ENCODE measurements at places on chromosomes 12 and 14.

- DNase-seq, result no peak
These were observed 64.7 kb upstream of the ZFP36L1 start for GRCh38 chr14:68857516-68858070.

DNA sequence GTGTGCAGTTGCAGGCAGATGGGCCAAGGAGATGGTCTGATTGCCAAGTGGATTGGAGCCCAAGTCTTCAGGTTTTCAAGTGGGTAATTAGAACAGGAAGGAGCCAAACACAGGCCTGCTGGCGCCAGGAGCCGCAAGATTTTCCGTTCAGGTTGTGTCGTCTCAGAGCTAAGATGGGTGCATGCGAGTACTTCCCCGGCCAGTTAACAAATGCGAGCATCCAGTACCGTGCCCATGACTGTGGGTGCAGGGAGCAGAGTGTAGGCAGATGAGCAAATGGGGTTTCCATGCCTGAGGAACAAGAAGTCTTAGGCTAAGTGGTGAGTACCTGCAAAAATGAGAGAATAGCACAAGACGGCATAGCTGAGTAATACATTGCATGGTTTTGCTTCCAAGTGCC, 90.5 kb downstream of the CHST11 start:
- no peak for DNase-seq

- no peak for DNase-seq
These were observed 92.5 kb upstream of the MED13L start for GRCh38 chr12:116370004-116370404.

GRCh38 chr12:24133384-24133783, 183.9 kb upstream of the SOX5 start:
- no peak for DNase-seq

DNA sequence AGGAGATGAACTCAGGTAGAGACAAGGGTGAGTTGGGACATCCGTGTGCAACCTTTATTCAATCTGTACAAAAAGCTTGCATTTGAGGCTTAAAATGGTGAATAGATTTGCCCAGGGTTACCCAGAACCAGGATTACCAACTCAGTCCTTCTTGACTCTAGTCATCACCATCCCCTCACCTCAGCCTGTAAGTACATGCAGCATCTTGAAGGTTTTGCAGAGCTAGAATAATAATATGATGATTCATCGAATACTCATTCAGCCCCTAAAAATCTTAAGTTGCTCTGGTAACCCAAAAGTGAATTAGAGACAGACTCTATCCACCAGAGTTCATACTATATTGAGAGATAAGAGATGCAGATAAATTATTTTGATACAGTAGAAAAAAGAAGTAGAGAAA, 90.3 kb downstream of the NKX2-1 start:
- DNase-seq, result no peak
